ENCODE measurements at places on chromosomes 5 and 9.

- DNase-seq: peak; percentile 43
Observed at GRCh38 chr5:9207817-9208418, 338.0 kb downstream of the SEMA5A start.

GRCh38 chr5:57642698-57643097, 160.1 kb upstream of the ACTBL2 start:
- no peak for DNase-seq

DNA sequence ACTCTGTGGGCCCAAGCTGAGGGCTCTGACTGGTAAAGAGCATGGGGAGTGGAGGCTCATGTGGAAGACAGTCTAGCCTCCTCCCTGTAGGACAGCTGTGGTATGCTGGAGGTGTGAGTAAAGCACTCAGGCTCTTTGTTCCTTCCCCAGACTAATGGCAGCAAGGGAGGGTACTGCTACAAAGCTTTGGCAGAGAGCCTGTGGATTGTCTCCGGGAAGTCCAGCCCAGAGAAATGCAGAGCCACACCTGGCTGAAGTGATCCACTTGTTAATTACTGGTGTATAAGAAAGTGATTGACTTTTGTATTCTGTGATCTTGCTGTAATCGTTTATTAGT, 161.7 kb downstream of the OXCT1 start:
- DNase-seq: no peak

DNA sequence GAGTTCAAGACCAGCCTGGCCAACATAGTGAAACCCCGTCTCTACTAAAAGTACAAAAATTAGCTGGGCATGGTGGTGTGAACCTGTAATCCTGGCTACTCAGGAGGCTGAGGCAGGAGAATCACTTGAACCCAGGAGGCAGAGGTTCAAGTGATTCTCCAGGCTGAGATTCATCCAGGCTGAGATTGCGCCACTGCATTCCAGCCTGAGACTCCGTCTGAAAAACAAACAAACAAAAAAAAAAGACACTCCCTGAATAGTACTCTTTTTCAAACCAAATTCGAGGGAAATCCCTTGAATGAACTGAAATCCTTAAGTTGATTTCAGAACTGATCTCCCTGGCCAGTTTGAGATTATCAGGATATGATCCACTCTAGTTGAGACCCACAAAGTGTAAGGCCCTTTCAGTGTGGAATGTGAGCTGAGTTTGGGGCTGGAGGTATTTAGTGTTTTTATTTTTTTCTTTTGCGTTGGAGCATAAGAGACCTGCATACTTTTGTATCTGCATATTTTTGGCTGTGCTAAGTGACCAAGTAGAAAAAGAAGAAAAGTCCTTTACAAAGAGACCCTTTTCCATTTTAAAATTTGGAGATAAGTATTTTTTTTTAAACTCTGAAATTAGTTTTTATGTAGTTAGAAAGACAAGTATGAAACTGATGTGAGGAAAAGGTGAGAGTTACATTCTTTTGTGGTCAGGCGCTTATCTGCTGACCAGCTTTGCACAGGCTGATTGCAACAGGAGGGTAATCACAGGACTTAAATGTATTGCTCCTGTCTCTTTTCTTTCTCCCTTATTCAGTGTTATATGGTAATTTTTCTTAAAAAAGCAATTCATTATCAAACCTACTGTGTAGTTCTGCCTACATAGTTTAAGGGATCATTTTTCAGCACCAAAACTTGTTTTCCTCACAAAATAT, 42.9 kb downstream of the TMEFF1 start:
- no peak for DNase-seq

GRCh38 chr9:4117835-4118610, 181.8 kb downstream of the GLIS3 start:
- DNase-seq: no peak

GRCh38 chr5:10734037-10734709, 26.9 kb downstream of the DAP start:
- DNase-seq: no peak

DNA sequence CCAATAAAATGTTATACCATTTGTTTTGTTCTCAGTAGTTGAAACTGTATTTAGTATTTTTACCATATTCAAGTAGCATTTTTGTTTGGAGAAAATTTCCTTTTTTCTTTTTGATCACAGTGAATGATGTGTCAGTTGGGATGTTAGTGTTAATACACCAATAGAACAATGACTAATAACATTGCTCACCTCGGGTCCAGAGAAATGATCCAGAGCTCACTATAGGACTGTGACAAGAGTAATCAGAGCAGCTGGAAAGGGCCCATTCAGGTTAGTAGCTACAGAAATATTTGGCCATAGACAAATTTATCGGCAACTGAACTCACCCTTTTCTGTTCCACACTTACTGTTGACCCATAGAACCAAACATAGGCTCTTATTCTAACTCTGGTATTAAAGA, 989.2 kb downstream of the TLE4 start:
- no peak for DNase-seq

DNA sequence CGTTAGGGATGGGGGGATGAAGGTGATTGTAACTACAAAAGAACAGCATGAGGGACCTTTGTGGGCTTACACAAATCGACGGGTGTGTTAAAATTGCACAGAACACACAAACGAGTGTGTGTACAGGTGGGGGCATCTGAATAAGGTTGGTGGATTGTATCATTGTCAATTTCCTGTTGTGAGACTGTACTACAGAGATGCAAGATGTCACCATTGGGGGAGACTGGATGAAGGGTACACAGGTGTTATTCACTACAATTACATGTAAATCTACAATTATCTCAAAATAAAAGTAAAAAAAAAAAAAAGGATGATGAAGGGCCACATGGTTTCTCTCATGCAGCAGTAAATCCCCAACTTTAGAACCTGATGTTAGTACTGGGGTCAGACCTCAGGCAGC, 31.4 kb upstream of the PHYKPL start:
- no peak for DNase-seq

DNA sequence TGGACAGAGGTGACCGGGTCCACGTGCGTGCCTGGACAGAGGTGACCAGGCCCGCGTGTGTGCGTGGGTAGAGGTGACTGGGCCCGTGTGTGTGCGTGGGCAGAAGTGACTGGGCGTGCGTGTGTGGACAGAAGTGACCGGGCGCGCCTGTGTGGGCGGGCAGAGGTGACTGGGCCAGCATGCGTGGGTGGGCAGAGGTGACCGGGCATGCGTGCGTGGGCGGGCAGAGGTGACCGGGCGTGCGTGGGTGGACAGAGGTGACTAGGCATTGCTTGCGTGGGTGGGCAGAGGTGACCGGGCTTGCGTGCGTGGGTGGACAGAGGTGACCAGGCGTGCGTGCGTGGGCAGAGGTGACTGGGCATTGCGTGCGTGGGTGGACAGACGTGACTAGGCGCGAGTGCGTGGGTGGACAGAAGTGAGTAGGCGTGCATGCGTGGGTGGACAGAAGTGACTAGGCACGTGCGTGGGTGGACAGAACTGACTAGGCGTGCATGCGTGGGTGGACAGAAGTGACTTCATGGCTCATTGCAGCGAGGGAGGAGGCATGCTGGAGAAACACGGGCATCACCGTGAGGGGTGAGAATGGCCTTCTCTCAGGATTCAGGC, 254.1 kb upstream of the IRX4 start:
- DNase-seq: no peak
